ENCODE measurements at places on chromosomes 4 and X. TPM values are rescaled to one million over a fixed set of nuclear protein-coding genes. Genes with fewer than 3 reads are reported as not detected.

ADH7 gene
- total RNA-seq, result not detected

GRCh38 chr4:181756451-181757095, 486.6 kb upstream of the TENM3 start:
- no peak for DNase-seq

TEX13C gene
- not detected for total RNA-seq

- peak; percentile 36 for DNase-seq
These were observed 14.3 kb upstream of the TDO2 start for GRCh38 chr4:155889031-155889793.

GRCh38 chr4:94803181-94803580, 45.4 kb downstream of the BMPR1B start:
- DNase-seq, result no peak

DNA sequence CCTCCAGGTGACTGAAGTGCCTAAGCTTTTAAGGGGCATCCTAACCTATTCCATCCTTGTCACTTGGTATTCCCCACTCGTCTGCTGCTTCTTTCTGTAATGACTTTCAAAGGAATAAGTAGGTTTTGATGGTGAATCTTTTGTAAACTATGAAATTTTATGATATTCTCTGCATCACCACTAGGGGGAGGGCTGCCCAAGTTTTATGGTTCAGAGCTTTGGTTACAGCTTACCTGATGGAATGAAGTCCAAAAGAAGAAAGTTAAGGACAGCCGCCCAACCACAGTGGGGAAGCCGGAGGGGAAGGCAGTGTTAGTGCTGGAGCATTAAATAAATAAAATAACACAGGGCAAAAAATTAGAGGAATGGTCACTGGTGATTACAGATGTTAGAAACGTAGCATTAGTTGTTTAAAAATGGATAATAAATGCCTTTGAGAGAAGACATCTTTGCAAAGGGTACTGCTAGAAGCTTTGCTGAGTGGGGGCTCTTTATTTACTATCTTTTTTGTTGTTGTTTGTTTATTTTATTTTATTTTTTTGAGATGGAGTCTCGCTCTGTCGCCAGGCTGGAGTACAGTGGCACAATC, 204.9 kb downstream of the GBA3 start:
- peak; percentile 4 for DNase-seq

GLRA2 gene
- not detected for total RNA-seq

DNA sequence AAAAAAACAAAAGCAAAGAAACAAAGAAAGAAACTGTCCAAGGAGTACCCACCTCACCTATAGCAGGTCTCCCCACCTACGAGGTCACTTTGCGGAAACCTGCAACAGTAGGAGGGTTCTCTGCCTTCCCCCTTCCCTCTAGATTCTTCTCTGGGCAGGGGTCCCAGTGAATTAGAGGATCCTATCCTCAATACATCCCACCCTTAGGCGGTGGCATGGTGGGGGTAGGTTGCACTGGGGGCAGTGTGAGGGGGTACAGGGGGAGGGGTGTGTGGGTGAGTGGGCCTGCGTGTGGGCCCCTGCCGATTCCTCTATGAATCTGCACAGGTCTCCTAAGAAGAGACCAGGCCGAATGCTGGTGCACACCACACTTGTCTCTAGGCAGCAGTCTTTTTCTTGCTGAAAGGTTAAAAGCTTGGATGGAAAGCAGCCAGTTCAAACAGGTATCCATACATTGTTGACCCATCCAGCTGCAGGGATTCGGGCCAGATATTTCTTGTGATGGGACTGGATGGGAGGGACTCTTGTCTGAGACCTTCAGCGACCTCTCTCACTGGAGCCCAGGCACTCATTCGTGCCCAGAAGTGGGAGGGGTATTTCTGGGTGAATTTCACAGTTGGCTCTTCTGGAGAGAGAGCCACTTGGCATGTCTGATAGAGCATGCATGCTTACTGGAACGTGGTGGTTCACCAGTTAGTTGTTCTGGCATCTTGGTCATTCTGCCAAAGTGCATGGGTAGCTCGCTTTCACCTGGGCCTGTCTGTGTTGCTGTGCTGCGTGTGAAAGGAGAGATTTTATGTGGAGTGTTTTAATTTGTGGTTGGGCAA, 65.6 kb downstream of the NBDY start:
- no peak for DNase-seq

RAB39B gene
- total RNA-seq, result 5.4 TPM

GRCh38 chr4:3673716-3674478, 92.3 kb upstream of the ADRA2C start:
- no peak for DNase-seq

- no peak for DNase-seq
These were observed 456.9 kb downstream of the BCOR start for GRCh38 chrX:39640866-39641265.

DNA sequence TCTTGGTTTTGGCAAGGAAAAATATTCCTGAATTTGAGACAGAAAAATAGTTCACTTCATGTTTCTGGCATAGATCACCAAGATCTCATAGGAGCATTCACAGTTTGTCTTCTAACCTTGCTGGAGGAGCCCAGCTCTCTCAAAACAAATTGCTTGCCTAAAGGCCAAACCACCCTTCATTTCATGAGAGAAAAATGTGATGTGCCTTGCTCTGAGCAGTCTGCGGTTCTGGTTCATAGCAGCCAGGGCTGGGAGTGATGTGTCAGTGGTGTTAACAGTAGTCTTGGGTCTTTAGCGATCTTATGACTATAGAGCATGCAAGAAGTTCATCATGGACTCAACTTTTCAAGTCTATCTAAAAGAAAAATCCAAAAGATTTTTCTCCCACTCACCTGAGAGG, 183.3 kb downstream of the DCLK2 start:
- peak; percentile 52 for DNase-seq

DNA sequence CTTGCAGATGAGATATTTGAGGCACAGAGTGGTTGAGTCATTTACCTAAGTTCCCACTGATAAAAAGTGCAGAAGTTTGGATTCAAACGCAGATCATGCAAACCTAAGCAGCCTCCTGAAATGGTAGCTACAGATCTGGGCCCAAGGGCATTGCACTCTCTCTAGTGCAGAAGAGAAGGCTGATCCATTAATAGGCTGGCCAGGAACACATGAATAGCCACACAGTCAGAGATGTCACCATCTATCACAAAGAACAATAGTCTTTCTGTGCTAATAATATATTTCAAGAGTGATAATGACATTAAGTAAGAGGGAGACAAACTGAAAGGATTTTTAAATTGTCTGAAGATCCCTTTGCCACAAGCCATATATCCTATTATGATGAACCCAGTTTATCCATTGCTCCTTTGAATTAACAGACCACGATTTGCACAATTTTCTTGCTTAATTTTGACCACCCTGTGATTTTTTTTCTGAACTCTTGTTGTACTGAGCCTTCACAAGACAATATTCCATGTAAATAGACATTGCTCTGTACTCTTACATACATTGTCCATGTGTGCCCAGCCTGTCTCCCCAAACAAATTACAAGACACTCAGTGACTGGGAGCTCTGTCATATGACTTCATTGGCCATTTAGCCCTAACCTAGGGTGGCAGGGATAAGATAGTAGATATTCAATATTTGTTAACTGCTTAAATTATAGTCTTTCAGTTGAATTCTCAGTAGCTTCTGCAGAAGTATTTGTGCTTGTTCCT, 112.4 kb upstream of the RBPJ start:
- DNase-seq, result no peak

GRCh38 chrX:82765811-82766210, 742.3 kb upstream of the POU3F4 start:
- DNase-seq, result no peak

LINC00632 gene
- total RNA-seq, result under 0.01 TPM

DMD gene
- total RNA-seq, result 73.2 TPM

- peak; percentile 91 for DNase-seq
These were observed 13.9 kb downstream of the TMSB4X start for GRCh38 chrX:12988797-12989196.

VSIG4 gene
- total RNA-seq, result not detected

IL2 gene
- not detected for total RNA-seq

NXF3 gene
- 0.17 TPM for total RNA-seq

DNA sequence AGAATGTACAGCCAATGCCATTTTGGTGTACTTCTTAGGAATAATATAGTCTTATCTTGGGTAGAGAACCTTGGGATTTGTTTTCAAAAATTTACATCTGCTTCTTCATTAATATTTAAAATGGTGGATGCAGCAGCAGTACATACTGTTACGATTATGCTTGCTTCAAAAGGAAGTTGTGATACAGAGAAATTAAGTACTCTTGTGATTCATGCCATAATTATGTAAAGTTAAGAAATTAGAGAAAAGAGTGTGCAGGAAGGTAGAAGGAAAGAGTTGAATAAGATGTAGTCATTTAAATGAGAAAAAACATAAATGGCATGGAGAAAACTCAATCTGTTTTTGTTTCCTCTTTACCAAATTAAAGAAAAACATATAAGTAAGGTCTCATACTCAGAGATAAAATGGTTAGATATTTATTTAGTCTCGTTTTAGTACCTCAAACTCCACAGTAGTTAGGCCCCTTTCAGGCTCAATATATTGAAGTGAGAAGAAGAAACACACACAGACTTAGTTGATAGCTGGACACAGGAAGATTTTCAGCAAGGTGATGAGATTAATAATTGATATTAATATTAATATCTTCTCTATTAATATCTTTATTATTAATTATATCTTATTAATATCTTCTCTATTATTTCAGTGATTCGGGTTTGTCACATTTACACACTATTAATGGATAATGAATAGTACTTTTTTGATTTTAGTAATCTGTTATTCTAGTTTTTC, 70.1 kb upstream of the HPGD start:
- no peak for DNase-seq

RNF212 gene
- 0.33 TPM for total RNA-seq

DNA sequence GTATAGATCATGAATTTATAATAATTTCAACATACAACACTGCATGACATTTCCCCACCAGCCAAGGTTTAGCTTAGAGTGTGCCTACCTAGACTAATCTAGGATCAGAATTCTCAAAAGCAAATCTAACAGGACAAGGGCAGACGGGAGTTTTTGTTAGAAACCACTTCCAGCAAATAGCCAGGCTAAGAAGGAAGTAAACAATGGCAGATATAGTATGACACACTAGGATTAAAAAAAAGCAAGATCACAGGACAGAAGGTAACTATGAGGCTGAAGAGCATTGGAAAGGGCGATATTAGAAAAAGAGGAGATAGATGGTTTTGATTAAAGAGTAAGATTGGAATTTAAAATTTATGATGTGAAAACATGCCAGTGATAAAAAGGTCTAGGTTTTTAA, 124.8 kb downstream of the LRBA start:
- no peak for DNase-seq

- DNase-seq, result no peak
These were observed 27.4 kb upstream of the AFAP1 start for GRCh38 chr4:7967063-7967440.

Measured in mammary epithelial cell (primary cell).